OCI-LY7 (cell line): ENCODE measurements at places on chromosomes 16 and 17.

- no peak for DNase-seq
Measured at GRCh38 chr17:58666858-58667267, 25.0 kb downstream of the TEX14 start.

DNA sequence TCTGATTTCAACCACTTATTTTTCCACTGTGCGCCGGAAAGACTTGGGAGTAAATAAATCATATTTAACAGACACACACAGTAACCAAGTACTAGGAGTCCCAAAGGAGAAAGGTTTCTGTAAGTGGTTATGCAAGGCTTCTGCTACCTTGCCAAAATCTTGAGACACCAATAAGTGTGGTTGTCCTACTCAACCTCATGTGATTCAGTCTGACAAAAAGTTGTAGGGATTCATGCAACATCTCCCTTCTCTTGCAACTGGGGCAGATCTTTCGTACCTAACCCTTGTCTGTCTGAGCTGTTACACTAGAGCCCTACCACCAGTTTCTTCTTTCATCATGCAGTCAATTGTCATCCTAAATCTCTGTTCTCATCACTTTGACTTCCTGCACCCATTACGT lies 69.9 kb upstream of the NUDT7 start:
- DNase-seq = no peak

GRCh38 chr17:16940116-16940881 lies 31.6 kb downstream of the TNFRSF13B start:
- no peak for DNase-seq

- no peak for DNase-seq
Measured at GRCh38 chr16:89407282-89407924, 83.0 kb downstream of the ANKRD11 start.

DNA sequence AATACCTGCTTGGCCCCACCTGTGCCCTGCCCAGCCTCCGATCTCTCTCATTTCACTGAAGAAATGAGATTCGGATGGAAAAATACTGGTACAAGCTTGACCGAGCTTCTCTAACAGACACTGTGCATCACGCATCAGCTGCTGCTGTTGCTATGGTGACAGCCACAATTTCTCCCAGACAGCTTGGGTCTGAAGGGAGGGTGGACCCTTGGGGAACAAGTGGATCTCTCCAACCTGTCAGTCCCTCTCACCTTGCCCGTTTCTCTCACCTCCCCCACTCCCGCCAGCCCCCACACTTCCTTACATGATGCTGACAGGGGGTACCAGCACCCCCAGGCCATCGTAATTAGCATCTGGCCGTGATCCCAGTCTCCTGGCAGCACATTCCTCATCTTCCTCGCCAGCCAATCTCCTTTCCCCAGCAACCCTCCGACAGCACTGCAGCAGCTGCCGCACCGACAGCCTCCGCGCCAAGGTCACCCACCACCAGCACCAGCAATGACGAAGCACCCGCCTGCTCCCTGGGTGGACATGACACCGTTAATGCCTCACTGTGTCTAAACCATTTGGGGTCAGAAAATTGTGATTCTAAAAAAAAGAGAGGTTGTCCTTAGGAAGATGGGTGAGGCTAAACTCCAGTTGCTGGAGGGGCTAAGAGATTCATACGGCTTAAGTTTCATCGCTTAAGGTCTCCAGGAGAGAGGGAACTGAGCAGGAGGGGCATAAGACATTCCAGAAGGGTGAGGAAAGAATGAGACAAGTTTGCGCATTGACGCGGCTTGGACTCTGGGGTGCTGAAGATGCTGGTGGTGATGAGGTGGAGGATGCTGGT lies 58.6 kb upstream of the TNRC6A start:
- DNase-seq = peak; percentile 7

- DNase-seq = no peak
Measured at GRCh38 chr16:11006656-11007055, 62.3 kb downstream of the CLEC16A start.

GRCh38 chr17:77753246-77753645 lies 205.3 kb upstream of the TNRC6C start:
- no peak for DNase-seq

- peak; percentile 10 for DNase-seq
Measured at GRCh38 chr17:61757168-61757567, 106.2 kb downstream of the BRIP1 start.

DNA sequence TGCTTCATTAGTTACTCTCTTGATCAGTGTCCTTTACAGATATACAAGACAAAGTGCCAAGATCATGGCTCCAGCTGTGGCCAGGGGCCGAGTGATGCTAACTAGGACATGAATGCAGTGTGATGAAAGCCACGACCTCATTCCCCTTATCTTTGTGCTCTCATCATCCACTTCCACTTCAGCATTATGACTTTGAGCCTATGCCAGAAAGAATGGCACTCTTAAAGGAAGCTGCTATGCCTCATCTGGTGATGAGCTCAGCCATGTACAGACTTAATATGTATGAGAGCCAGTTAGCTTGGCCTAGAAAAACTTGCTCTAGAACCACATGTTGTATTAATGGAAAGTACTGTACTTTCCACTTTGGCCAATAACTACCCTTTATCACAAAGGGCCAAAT lies 179.1 kb downstream of the TOX3 start:
- no peak for DNase-seq

DNA sequence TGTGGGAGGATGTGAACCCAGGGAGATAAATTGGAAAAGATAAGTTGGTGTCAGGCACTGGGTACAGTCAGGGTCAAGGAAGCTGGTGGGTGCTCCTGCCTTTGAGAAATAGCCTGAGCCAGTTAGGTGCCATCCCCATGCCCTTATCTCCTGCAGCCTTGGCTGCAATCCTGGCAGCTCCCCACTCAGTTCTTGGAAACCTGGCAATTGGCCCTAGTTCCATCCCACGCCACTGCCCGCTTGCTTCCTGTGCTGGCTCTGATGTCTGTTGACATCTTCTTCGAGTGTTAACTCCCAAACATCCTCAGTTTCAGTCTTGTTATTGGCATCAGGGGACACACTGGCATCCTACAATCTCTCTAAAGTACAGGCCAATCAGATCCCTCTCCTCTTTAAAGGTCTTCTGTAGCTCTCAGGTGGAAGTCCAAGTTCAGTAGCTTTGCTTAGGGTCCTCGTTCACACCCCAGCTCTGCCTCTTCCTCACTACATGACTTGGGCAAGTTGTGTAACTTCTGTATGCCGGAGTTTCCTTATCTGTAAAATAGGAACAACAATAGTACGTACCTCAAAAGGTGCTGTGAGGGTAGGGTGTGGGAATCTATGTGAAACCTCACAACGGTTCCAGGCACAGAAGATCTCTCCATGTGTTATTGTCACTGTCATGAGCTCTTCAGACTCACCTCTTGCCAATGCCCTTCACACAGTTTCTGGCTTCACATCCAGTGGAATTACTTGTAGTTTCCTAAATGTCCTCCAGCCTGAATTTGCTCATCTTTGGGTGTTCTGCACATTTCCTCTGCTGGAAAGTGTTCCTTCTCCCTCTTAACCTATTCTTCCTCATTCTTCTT lies 13.5 kb upstream of the PRKAR1A start:
- DNase-seq = peak; percentile 52

DNA sequence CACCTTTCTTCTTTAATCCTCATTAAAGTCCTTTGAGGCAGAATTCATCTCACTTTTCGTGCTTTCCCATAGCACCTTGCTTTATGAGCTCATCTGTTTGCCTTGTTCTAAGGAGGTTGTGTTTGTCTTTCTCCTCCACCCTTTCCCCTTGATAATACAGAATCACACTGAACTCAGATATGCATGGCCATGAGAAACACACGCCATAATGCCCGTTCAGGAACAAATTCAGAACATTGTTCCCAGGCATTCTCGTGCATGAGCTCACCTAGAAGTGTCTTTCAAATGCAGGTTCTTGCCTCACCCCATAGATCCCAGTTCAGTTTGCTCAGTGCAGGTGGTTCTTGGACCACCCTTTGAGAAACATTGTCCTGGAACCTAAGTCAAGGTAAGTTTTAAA lies 71.1 kb downstream of the TMEM114 start:
- no peak for DNase-seq

GRCh38 chr17:60135151-60135950 lies 14.4 kb upstream of the CA4 start:
- peak; percentile 97 for DNase-seq

DNA sequence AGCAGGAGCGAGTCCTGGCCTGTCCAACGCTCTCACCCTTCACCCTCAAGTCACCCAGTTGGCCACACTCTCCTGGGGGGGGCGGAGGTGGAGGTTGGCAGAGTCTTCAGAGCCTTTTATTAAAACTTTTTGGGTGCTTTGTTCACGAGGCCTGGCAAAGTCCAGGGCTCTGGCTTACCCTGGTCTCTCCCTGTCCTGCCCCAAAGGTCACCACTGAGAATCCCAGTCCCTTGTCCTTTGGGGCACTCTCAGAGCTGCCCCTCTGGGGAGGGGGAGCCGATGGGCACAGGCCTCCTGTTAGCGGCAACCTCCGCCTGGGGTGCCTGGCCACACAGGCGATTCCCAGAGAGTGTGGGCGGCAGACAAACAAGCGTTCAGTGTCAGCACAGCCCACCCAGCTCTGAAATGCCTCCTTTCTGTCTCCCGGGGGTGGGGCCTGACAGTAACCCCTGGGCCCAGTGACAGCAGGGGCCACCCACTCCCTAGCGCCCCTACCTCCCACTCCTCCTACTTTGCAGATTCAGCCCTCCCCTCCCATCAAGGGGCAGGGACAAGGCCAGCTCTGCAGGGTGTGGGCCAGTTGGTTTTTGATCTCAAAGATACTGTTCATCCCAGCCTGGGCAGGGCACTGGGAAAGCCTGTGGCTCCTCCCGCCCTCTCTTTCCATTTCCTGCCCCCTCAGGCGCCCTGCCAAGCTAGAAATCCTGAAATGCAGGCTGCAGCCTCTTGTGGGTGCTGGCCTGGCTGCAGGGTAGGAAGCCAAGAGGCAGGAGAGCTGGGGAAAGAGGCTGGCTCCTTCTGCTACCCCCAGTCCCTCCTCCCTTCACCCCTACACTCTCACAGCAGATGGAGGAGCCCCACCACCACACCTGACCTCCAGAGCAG lies 36.6 kb upstream of the EMP2 start:
- DNase-seq = no peak

GRCh38 chr16:3675601-3676130 lies 21.2 kb downstream of the DNASE1 start:
- no peak for DNase-seq

DNA sequence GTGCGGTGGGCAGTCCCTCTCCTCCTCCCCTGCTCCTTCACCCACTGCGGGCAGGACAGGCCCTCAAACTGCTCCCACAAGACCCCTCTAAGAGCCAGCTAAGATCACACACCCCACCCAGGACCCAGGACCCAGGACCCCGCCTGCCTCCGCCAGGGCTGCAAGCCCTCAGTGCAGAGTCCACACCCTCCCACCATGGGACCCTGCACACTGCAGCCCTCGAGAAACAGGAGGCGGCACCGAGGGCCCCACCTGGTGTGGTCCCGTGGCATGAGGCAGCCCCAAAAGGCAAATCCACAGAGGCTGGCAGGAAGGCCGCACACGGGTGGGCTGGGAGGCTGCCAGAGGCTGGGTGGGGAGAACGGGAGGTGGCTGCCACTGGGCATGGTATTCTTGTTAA lies 94.7 kb downstream of the ENGASE start:
- no peak for DNase-seq

DNA sequence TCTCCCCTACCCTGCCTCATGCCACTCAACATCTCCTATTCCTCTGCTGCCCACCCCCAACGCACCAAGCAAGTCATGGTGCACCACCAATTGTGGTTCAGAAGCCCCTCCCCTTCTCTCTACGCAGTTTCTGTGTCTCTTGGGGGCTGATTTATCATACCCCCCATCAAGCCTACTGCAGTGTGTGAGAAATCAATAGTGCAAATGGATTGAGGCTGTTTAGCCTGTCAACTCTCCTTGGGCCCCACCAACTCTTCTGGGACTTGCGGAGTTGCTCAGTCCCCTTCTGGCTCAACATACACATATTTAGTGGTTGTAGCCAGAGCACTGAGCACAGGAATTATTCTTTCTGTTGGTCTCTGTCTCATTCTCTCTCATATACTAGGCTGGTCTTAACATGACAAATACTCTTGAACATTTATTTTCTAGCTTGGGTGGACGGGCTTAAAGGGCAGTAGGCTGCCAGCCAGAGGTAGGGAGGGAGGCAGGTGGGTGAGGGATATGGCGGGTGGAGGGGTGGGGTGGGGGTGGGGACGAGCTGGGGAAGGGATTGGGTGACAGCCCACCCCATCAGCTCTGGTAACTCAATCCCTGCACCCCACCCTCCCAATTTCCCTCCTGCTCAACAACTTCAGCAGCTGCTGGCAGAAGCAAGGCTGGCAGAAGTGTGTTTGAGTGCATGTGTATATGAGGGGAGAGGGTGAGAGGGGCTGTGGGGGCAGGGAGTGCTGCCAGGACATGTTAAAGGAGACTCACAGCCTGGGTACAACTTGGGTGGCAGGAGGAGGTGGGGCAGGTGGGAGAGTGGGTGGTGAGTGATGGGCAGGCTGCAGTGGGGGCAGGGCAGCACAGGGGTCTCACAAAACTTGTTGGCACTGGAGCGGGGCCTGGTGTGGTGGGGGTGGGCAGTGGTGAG lies 4.9 kb downstream of the RARA start:
- no peak for DNase-seq

GRCh38 chr17:2302778-2303203 lies 794 bp downstream of the SMG6 start:
- peak; percentile 25 for DNase-seq

DNA sequence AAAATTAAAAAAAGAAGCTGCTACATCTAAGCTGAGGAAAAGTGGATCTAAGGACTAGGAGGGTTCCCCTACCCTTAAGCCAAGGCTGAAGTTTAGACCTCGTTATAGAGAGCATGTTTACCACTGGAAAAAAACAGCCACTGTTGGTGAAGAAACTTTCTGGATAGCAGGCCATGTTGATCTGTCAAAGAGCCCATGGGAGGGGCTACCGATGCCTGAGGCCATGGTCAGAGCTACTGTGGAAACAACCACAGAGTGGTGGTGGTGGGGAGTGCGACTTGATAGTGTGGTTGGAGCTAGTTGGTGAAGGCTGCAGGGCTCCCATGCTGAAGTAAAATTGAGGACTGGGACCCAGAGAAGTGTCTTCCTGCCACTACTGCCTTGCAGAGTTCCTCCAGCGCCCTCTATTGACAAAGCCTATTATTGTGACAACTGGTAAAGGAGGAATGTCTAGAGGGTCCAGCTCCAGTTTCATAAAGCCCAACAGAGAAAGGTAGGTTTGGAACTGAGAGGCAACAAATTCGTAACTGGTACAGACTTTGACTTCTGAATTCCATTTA lies 12.7 kb upstream of the FAM20A start:
- peak; percentile 86 for DNase-seq

DNA sequence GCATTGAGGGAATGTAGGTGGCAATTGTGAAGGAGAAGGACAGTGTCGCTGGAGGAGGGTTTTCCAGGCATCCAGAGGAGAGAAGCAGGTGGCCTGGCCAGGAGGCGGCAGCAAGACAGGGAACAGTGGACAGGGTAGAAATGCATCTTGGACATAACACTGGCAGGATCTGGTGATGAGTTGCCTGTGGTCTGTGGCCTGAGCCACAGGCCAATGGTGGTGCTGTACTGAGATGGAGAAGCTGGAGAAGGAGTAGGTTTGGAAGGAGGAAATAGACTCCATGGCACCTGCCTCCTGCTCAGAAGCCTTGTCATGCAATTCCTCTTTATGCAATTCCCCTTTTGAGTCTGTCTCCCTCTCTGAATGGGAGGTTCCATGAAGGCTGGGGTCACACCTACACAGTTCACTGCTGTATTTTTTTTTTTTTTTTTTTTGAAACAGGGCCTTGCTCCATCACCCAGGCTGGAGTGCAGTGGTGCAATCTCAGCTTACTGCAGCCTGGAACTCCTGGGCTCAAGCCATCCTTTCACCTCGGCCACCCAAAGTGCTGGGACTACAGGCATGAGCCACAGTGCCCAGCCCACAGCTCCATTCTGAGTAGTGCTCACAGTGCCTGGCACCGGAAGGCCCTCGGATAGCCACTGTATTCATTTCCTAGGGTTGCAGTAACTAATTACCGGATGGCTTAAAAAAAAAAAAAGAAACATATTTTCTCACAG lies 13.5 kb upstream of the CACNG4 start:
- no peak for DNase-seq
